ENCODE measurements at places on chromosomes 12 and 14.

GRCh38 chr12:133058203-133059113 is 21.1 kb downstream of the ZNF84 start:
- no peak for DNase-seq

DNA sequence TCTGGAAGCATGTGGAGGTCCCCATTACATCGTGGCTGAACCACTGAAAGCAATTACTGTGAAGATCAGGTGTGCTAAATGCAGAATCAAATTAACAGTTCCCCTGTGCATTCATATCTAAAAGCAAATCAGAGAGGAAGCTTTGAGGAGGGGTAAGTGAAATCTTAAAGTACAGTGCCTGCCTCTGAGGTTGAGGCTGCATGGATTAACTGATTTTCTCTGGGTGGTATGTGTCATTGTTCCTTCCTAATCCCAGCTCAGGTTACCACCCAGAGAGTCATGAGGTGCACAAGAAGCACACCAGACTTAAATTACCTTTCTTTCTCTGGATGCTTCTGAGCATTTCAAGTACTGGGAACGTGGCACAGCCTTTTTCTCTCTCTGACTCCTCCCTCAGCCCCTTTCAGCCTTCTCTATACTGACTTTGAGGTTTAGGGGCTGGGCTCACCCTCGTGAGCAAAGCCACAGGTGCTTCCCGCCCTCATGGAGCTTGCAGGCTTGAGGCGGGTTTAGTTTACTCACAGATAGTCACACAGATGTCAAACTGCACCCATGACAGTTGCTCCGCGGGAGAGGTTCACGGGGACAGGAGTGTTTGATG is 237.6 kb upstream of the CRY1 start:
- no peak for DNase-seq

GRCh38 chr12:94405413-94406116 is 54.1 kb downstream of the CEP83 start:
- DNase-seq: no peak

- DNase-seq: no peak
These were observed 117.6 kb downstream of the SLC25A47 start for GRCh38 chr14:100440758-100441203.

GRCh38 chr12:8037046-8037663 is 4.6 kb downstream of the FOXJ2 start:
- no peak for DNase-seq

- DNase-seq: no peak
These were observed 806.0 kb downstream of the VRK1 start for GRCh38 chr14:97603201-97603600.

DNA sequence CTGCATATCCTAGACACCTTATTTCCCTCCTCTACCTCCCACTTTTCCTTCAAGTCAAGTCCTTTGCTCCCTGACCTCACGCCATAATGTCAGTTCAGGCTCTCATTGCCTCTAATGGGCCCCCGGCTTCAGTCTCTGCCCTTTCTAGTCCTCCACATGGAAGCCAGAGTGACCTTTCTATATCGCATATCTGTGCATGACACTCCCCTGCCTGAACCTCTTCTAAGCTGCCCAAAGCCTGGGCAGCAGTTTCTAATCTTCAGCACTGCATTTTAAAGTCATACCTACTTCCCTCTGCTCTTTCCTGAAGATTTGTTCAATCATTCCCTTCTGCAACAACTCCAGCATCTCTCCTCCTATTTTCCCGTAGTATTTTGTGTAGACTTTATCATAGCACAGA is 45.5 kb downstream of the ESR2 start:
- DNase-seq: no peak

- no peak for DNase-seq
These were observed 31.4 kb downstream of the CD9 start for GRCh38 chr12:6231359-6232268.

GRCh38 chr12:2957816-2958431 is 1.3 kb upstream of the TEAD4 start:
- no peak for DNase-seq

DNA sequence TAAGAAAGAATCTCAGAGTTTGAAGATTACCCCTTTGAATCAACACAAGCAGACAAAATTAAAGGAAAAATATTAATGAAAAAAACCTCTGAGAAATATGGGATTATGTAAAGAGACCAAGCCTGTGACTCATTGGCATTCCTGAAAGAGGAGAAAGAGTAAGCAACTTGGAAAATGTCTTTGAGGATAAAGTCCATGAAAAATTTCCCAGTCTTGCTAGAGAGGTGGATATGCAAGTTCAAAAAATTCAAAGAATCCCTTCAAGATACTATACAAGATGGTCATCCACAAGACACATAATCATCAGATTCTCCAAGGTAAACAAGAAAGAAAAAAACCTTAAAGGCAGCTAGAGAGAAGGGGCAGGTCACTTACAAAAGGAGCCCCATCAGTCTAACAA is 13.3 kb downstream of the SLCO1B1 start:
- DNase-seq: no peak

DNA sequence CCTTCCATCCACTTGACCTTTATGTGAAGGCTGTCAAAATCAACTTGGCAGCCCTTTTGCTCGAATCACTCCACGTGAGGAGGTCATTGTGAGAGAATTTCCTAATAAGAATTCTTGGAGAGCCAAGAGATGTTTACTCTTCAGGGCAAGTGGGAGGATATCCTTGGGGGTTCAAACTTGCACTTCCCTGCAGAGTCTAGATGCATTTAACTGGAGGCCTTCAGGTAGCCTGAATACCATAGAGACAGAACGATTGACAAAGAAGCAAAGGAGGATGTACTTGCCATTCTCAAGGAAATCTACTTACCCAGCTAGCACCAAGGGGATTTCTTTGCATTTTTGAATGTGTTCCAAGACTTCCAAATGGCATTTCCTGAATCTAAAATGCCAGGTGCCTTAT is 1702.6 kb upstream of the FLRT2 start:
- DNase-seq: no peak

GRCh38 chr12:62250671-62251608 is 9.3 kb upstream of the USP15 start:
- no peak for DNase-seq

DNA sequence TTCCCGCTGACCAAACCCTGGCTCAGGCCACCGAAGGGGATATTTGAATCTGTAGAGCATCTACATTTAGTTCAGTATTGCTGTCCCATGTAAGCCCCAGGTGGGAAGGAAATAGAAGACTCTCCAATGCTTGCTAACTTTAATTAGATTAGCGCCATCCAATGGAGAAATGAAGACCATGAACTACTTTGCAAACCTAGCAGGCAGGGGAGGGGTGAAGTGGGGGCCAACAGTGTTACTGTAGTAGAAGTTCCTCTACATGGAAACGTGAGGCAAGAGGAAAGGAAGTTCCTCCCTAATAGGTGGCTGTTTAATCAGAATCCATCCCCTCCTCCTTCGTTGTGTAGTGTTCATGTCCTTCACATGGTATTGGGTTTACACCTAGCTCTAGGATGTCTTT is 9.3 kb upstream of the DENND5B start:
- no peak for DNase-seq

DNA sequence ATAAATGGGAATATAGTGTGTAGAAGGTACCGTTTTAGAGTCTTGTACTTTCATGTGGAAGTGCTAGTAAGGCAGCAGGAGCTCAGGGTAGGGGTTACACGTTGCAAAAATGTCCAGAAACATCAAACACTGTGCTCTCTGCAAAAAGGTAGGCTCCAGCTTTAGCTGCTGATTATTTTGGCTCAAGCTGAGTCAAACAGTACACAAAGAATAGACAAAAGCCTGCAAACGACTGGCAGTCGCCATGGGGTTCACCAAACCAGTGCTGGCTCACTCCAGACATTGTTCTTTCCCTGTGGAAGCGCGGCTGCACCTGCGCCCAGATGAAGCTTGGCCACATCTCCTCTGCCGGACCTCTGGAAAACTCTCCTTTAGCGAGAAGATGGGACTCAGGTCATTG is 45.3 kb upstream of the NAA30 start:
- no peak for DNase-seq

DNA sequence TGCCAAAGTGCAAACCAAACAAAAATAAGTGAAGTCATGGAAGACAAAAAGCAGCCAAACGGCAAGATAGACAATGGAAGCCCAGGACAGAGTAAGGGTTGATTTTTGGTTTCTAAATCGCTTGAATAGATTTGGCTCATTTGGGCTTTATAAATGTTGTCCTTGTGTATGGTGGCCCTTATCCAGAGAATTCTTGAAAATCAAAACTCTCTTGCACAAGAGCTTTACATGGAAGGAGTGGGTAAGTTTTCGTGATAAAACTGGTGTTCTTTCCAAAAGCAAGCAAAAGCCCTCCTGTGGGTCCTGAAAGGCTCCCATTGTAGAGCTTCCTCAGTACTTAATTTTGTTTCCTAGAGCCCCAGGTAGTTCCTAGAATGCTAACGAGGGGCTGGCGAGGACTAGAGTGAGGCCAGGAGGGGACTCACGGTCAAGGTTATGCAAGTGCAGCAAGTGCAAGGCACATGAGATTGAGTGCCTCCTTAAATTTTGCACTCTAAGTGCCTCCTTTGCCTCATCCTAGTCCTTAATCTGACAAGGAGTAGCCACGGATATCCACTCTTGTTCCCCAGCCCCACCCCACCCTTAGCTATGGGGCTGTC is 4.1 kb downstream of the SIX6 start:
- DNase-seq: no peak

DNA sequence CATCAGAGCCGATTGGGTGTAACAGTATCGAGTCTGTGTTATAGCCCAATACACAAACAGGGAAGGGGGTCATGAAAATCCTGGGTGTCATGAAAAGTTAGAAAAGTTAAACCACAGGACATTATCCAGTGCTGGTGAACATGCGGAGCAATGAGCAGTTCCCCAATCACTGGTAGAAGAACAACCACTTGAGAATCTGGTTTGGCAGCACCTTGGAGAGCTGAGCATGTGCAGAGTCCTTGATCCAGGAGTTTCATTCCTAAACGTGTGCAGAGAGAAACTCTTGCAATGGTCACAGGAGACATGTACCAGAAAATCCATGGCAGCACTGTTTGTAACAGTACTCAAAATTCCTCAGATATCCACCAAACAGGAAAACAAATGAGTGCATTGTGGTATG is 23.0 kb upstream of the JDP2 start:
- DNase-seq: no peak

Data from D721Med (cell line).